ENCODE measurements at places on chromosomes 2 and 18.

DNA sequence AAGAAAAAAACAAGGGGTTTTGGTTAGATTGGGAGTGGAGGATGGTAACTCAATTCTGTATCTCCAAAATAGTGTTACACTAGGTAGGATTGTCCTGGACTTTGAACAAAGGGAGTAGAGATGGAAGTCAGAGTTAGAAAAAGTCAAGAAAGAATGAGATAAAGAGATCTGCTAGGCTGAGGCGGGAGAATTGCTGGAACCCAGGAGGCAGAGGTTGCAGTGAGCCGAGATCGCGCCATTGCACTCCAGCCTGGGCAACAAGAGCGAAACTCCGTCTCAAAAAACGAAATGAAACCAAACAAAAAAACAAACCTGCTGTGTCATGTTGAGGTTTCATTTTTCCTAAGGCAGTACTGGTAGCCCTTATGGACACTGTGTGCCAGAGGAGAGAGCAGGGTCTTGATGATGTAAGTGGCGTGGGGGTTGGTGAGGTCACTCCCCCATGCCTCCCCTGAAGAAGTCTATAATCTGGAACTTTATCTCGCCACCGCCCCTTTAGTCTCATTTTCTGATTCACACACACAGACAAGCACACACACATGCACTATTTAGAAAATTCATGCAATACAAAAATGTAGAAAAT, 10.5 kb downstream of the DRC1 start:
- DNase-seq = peak; percentile 0

GRCh38 chr2:209121691-209122090, 302.2 kb upstream of the MAP2 start:
- no peak for DNase-seq

- no peak for DNase-seq
Measured at GRCh38 chr18:27428716-27429475, 243.8 kb upstream of the CHST9 start.

DNA sequence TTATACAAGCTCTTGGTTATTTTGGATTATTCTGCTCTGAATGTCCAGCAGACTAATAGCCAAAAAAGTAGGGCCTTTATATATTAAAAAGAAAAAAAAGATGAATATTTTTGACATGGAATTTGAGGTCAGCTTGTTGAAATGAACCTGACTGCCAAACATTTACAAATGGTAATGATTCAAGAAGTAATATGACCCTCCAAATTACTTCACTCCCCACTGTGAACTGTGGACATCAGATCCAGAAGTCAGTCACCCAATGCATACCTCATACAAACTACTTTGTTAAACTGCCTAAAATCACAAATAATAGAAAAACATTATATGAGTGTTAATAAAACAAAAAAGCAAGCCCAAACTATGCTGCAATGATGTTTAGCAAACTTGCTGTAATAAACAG, 10.0 kb downstream of the EPG5 start:
- DNase-seq = no peak

- no peak for DNase-seq
Measured at GRCh38 chr2:171185941-171186340, 25.2 kb upstream of the TLK1 start.

GRCh38 chr2:121382744-121383143, 97.7 kb upstream of the TFCP2L1 start:
- no peak for DNase-seq

DNA sequence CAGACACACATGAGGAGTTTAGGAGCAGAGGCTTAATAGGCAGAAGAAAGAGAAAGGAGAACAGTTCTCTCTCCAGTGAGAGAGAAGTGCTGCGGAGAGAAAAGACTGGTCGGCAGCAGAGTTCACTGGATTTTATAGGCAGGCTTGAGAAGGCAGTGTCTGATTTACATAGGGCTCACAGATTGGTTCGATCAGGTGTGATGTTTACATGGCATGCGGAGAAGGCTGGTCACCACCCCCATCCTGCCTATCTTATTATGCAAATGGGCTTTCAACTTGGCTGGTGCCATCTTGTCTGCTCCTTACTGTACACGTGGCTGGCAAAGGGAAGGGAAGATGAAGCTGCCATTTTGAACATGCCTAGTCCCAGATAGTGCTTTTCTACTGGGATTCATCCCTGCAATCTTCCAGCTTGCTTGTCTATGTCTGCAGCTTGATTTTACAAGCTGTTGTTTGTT, 113.4 kb downstream of the AP1S3 start:
- DNase-seq = no peak

DNA sequence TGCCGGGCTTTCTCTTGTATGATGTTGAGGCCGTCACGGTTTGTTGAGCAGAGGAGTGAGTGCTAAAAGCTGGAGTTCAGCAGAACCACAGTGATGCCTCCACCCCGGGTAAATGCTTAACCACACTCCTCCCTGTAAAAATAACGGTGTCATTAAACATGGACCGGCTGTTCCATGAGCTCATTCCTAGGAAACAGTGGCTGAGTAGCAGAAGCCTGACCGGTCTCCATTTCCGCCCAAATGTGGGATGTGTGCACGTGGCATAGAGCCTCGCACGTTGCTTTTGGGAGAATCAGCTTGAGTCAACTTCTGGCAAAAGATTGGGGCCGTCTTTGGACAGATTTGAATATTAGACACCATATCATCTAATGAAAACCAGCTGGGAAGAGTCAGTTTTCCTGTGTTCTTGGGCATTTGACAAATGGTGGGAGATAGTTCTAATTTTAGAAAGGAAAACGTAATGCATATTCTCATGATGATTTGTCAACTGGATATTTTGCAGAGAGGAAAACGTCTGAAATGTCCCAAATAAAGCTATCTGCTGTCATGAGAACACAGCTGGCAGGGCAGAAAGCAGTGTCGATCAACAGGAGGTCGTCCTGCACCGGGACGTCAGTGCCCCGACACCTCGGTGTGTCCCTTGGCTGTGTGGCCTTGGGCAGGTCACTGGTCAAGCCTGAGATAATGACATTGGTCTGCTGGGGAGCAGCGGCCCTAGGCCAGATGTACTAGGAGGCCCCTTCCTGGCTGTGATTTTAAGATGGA, 42.4 kb downstream of the LRRFIP1 start:
- no peak for DNase-seq

- DNase-seq = no peak
Measured at GRCh38 chr2:192195548-192196418, 1.1 kb upstream of the TMEFF2 start.

- DNase-seq = no peak
Measured at GRCh38 chr18:10291568-10291981, 162.9 kb upstream of the APCDD1 start.
